ENCODE measurements at places on chromosomes 3 and 15.
A peak's percentile ranks its signal among the peaks of the same experiment; 100 is the strongest.

DNA sequence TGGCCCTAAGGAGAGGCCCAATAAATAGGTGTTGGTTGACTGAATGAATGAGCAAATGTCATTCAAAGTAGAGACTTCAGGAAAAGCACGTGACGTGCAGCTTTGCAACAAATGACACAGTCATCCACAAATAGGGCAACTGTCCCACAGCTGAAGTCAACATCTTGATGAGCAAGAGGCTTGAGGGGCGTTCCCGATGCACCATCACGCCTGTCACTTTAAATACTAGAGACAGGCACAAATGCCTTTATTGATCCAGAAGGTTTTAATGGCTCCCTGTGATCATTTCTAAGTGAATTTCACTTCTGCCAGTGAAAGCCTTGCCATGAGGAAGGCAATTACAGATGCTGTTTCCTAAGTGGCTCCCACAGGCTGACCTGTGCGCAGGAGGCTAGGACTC lies 43.6 kb downstream of the ABTB1 start:
- no peak for DNase-seq

DNA sequence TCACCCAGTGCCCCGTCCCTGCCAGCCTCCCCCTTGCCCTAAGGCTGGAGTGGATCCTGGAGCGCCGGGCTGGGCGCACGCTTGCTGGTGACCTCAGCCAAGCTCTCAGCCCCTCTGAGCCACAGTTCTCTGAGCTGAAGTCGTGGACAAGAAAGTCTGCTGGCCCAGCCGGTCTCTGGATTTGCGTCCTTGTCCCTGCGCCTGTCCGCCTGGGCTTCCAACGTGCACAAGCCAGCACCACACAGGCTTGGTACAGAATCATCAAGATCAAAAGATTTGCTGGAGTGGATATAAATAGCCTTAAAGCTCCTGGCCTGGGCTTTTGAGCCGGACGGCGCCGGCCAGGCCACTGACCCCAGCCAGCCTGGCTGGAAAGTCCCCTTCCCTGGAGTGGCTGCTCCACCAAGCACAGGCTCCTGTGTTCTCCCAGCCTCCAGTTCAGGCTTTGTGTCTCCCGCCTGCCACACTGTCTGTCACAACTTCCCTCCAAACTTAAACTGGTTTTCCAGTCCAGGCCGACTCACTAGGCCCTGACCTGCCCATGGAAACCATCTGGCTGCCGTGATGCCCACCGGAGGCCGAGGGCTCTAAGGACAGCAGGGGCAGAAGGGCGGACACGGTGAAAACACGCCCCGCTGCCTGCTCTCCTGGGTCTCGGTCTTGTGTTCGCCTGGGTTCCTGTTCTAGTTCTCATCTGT lies 156.2 kb downstream of the NUP210 start:
- no peak for DNase-seq

- no peak for DNase-seq
These were observed 61.6 kb downstream of the GLCE start for GRCh38 chr15:69222002-69222474.

DNA sequence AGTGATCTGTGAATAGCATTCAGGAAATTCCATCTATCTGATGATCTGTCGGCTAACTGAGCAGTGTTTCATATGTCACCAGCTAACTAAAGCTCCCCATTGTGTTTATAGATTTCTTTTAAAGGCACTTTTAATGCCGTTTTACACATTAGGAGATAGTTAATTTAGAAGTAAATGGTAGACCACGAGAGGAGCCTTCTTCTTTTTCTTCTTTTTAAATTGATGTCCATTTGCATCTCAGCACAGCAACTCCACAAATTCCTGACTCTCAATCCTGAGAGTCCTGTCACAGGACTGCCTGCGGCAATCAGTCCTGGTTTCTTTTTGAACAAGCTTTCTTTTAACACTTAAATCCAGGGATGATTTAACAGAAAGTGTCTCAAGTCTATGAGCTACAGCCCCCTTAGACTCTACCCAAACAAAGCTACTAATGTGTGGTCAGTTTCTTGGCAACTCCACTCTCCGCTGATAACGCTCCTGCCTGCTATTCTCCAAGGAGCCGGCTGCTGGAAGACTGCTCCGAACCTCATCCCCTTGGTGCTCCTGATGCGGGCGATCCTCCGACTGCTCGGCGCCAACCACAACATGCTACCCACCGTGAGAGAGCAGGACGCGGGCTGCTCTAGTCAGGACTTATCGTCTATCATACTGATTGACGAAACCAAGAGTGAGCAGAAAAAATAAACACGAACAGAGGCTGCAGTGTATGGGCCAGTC lies 421.4 kb downstream of the MECOM start:
- no peak for DNase-seq

- DNase-seq = no peak
These were observed 56.0 kb upstream of the SLC4A7 start for GRCh38 chr3:27540231-27540630.

GRCh38 chr3:97057365-97057764 lies 243.0 kb downstream of the EPHA6 start:
- DNase-seq = no peak

- DNase-seq = no peak
These were observed 86.7 kb upstream of the RNF7 start for GRCh38 chr3:141651409-141651808.

GRCh38 chr3:152899306-152899705 lies 64.4 kb downstream of the P2RY1 start:
- DNase-seq = no peak

GRCh38 chr3:10599444-10599843 lies 94.1 kb upstream of the ATP2B2 start:
- DNase-seq = no peak

DNA sequence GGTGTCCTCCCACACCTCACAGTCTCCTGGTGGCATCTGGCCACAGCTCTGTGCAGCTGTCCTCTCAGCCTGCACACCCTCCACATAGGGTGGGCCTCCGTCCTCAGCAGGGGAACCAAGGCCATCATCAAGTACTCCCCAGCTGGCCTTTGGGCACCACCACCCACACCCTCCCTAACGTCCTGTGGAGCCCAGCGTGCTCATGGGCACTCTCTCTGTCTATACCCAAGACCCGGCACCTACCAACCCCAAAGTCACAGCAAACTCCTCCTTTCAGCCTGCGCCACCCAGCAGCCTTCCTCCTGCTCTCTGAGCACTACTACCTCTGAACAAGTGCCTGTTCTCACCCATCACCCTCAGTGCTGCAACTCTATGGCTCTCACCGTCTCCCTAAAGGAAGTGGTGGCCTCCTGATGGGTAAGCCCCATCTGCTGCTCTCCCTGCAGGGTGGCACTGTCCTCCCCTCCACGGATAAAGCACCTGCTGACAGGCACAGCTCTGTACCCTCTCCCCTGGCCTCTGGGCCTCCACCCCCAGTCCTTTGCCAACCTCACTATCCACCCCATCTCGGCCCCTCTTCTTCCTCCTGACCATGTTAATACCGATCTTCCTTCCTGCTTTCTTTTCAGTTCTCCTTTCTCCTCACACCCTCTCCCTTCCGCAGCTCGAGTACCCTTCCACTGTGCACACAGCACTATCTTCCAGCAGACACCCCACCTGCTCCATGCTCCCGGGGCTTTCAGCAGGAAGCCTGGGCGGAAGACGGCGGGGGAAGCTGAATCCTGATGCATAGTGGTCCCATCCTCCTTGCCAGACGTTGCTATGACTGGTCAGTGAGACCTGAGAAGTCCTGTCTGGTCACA lies 31.5 kb downstream of the SLC41A3 start:
- no peak for DNase-seq

- no peak for DNase-seq
These were observed 283.9 kb downstream of the GRM7 start for GRCh38 chr3:7144697-7145308.

GRCh38 chr15:34358367-34358766 lies 8.6 kb downstream of the LPCAT4 start:
- DNase-seq = no peak

GRCh38 chr3:195601382-195601781 lies 17.6 kb upstream of the APOD start:
- no peak for DNase-seq

- peak; percentile 57 for DNase-seq
These were observed 61.3 kb downstream of the UACA start for GRCh38 chr15:70701891-70702568.

- DNase-seq = no peak
These were observed 104.7 kb upstream of the NR2F2 start for GRCh38 chr15:96225642-96226259.

DNA sequence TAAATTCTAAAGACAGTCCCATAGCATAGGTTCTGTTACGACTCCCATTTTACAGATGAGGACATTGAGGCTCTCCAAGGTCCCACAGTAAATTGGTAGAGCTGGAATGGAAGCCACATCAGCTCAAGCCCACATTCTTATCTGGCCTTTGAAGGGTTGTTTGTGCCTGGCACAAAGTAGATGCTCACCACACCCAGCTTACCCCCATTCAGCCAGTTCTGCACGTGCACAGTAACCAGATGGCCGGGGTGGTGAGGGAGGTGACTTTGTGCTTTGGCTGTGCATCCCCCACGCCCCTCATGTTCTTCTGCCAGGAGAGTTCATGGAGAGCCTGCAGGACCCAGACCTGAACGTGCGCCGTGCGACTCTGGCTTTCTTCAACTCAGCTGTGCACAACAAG lies 16.2 kb downstream of the RPL32 start:
- no peak for DNase-seq

DNA sequence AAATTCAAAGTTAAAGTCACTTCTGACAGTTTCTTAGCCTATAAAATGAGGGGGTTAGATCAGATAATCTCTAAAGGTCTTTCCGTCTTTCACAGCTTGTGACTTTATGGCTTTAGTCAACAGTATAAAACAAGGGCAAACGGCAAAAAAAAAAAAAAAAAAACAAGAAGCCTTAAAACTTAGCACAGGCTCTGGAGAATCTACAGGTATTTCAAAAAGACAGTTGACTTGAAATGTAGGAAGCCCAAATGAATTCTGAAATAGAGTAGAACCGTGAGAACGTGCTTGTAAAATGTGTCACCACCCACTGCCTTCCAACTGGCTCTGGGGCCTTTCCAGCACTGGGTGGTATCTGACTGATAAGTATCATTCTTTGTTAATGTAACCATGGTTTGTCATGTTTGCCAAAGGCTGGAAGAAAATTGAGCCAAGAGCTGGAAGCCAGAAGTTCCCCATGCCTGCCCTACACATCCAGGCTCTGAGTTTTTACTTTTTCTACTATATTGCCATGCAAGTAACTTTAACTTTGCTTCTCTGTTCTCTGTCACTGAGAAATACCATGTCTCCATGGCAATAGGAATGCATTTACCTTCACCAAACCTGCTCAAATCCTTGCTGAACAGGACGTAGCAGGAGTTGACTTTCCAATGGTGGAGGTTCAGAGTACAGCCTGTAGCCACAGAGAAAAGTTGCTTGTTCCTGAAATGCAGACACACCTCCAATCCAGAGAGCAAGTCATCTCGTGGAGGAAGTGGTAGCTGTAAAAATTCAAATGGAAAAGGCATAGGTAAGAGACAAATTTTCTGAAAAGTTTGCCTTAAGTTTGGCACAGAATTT lies 35.8 kb upstream of the THSD4 start:
- peak; percentile 55 for DNase-seq

GRCh38 chr3:81823882-81824395 lies 62.5 kb upstream of the GBE1 start:
- DNase-seq = no peak

DNA sequence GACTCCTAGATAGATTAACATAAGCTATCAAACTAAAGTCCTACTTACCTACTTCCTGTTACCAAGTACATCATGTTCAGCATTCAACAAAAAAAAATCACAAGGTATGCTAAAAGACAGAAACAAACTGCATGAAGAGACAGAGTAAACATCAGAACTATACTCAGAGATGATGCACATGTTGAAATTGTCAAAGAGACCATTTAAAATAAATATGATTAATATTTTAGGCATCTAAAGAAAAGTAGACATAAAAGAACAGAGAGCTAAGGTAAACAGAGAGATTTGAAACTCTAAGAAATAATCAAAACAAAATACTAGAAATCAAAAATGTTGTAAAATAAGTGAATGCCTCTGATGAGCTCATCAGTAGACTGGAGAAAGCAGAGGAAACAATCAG lies 224.8 kb upstream of the STAC start:
- DNase-seq = no peak

- DNase-seq = no peak
These were observed 9.4 kb upstream of the MRPS25 start for GRCh38 chr3:15074500-15074899.

DNA sequence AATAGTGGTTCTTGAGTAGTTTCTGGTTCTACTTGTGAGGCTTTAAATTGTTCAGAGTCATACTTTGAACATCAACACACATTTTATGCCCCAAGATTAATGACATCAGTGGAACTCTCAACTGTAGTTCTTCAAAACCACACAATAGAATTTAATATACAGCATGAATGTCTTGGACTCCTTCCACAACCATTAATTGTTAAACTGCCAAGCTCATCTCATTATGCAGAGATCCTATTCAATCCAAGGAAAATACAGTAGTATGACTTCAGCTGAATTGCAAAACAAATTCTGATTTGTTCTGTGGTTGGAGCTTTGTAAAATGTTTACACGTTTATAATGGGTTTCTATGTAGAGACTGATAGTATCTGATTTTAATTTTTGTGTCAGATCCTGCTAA lies 199.2 kb upstream of the SLC2A2 start:
- DNase-seq = peak; percentile 66

DNA sequence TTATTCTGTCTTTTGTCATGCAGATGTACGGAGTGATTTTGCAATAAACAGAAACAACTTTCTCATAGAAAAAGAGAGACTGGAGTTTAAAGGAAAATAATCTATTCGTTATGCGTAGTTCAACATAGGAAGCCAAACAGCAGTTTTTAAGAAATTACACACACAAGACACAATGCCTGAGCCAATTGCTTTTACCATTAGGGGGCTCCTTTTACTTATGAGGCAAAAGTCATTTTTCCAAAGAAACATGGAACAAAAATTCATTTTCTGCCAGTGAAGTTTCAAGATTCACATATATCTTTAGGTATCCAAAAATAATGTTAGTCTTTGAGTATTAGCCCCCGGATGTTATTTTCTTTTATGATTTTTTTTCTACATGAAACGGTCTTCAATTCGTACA lies 10.7 kb downstream of the CNTN6 start:
- no peak for DNase-seq

DNA sequence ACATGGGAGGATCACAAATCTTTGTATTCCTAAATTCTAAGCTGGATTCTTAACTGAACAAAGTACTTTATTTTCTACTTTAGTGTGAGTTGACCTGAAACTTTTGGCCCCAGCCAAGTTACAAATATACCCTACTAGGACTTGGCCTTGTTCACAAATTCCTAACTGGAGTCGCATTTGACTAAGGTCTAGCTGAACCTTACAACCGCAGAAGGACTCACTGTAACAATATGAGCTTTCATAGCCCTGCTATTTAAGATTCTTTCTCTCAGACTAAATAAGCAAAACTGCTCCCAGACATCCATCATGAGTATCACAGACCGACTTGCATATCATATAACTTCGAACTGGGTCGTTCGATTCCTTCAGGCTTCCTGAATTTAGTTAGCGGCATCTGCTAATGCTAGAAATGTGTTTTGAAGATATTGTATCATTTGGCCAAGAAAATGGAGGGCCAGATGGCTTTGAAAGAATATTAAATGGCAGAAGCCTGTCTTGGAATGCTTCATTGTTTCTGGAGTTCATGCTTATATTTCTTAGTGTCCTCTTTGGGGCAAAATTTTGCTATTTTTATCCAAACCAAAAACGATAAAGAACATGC lies 28.4 kb upstream of the ADAMTS9 start:
- no peak for DNase-seq

- peak; percentile 63 for DNase-seq
These were observed 127.4 kb upstream of the ABHD17C start for GRCh38 chr15:80567721-80568157.
